ENCODE measurements at places on chromosomes 2 and 18. TPM values are rescaled to one million over a fixed set of nuclear protein-coding genes. Genes with fewer than 3 reads are reported as not detected.

KCNIP3 gene
- polyA plus RNA-seq: 14.0 TPM

TIGD1 gene
- polyA plus RNA-seq: 14.7 TPM

ACMSD gene
- 43.0 TPM for polyA plus RNA-seq

ANO7 gene
- polyA plus RNA-seq: 2.1 TPM

OXER1 gene
- 6.2 TPM for polyA plus RNA-seq

C2orf78 gene
- not detected for polyA plus RNA-seq

VWC2L gene
- polyA plus RNA-seq: 0.07 TPM

FN1 gene
- polyA plus RNA-seq: 589 TPM

TDRD15 gene
- 0.06 TPM for polyA plus RNA-seq

ZSWIM2 gene
- not detected for polyA plus RNA-seq

SCN2A gene
- polyA plus RNA-seq: 1.7 TPM

TSPYL6 gene
- 0.06 TPM for polyA plus RNA-seq

PRSS56 gene
- not detected for polyA plus RNA-seq

PRADC1 gene
- polyA plus RNA-seq: 14.1 TPM
